Mesenteric fat pad (tissue), 1 donor: ENCODE measurements at places on chromosomes 11 and 22. TPM values are rescaled to one million over a fixed set of nuclear protein-coding genes. Genes with fewer than 3 reads are reported as not detected.

Gene PIWIL4
- 1.5 TPM for total RNA-seq

Gene RBFOX2
- total RNA-seq: 50.1 TPM

Gene IRAG1
- 24.8 TPM for total RNA-seq

Gene CNTF
- 2.2 TPM for total RNA-seq

Gene SYT9
- not detected for total RNA-seq

Gene NECTIN1
- 11.2 TPM for total RNA-seq

Gene OR56A1
- 0.03 TPM for total RNA-seq

Gene GRAP2
- 1.3 TPM for total RNA-seq

- no peak for DNase-seq
Observed at GRCh38 chr22:36577019-36577418, 48.1 kb upstream of the EIF3D start.

GRCh38 chr22:30628491-30628890 is 7.1 kb upstream of the SLC35E4 start:
- no peak for DNase-seq

DNA sequence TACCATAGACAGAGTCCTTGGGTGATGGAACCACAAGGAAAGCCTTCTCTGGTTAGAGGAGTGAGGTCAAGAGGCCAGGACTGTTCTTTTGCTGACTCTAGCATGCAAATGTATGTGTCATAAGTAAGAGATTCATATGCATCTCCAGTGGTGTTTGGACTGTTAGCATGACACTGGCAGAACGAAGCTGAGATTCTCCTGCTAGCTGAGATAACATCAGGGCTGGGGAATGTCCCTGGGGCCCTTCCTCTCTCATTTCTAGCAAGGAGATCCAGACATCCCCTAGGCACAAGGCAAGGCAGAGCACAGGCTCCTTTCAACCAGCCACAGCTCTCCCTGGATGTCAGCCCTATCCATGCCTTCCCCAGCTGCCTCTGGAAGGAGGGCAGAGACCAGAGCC is 711.3 kb downstream of the OPCML start:
- DNase-seq: no peak

GRCh38 chr11:20013346-20014066 is 146.8 kb downstream of the DBX1 start:
- DNase-seq: no peak

DNA sequence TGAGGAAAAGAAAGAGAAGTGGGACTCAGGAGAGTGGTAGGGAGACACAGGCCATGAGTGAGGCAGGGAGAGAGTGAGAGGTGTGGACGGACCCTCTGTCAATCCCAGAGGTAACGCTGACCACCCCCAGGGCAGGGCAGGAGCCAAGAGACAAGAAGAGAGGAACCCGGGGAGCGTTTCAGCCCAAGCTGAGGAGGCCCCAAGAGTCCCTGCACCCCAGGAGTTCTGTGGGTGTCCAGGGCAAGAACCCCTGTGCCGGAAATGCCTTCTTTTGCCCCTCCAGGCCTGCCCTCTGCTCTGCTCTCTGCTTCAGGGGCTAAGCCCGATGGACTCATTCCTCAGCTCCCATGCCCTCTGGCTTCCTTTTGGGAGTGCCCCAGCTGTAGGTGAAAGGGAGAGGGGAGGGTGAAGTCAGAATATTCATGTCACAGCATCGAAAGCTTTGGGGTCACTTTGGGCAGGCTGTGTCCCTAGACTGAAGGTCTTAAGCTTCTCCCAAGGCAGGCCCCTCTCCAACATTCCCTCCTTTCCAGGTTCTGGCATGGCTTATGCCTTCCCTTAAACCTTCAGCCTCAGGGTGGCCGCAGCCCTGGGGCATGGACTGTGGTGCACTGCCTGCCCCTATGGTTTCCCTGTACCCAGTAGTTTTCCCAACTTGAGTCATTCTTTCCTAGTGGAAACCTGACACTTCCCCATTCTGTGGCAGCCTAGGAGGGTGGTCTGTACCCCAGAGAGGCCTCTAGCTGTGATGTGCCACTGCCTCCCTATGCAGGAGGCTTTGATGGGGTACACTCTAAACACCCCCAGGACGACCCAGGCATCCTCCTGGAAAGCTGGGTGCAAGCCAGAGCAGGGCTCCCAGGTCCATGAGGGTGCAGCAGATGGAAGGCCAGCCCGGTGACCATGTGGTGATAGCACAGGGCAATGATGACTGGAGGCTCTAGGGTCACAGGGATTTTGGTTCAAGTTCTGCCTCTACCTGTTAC is 27.1 kb downstream of the MYEOV start:
- peak; percentile 45 for DNase-seq

DNA sequence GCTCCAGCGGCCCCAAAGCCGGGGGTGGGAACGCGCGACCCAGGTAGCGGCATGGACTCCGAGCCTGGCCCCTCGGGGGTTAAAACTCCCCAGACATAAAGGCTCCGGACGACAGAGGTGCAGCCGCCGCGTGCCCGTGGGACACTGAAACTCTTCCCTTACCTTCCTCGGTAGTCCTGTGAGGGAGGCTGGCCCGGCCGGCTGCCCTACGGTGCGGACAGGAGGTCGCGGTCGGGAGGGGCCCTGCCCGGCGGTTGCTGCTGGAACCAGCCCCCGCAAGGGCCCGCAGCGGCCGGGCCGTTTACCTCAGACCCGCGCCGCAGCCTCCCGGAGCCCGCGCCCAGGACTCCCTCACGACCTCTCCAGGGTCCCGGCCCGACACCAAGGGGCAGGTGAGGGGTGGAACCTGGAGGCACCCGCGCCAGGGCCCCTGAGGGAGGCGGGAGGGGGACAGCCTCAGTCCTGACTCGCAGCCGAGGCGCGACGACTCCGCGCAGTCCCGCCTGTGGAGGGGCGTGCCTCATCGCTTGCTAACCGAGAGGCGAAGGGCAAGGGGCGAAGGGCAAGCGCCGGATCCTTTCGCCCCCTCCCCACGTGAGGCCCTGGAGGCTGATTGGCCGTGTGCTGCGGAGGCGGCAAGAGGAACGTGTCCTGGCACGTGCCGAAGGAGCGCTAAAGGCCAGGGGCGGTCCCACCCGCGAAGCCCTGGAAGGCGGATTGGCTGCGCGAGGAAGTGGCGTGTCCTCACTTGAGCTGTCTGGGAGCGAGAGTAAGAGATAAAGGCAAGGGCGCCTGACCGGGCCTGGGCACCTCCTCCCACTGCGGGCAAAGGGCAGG is at the start of gene UPB1:
Gene UPB1, plus strand, starts transcription at position 805 of the 837 bp plus-strand sequence. CDS start 72 bp downstream, outside the sequence.
- no peak for DNase-seq

DNA sequence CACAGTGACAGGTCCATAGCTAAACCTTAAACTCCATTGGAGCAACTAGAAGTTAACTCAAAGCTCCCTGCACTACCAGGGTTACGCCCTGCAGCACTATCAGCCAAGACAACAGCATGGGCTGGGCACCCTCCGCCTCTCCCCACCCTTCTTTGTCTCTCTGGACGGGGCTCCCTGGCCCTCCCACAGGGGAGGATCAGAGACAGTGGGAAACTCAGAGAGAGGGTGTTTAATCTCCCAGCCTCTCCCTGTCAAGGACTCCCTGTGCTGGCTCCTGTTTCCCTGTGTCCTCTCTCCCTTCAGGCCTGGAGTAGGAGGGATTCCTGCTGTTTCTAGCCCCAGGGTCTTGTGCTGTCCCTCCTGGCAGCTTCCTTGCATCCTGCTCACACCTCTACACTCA is 56.9 kb upstream of the CSNK2A3 start:
- no peak for DNase-seq

DNA sequence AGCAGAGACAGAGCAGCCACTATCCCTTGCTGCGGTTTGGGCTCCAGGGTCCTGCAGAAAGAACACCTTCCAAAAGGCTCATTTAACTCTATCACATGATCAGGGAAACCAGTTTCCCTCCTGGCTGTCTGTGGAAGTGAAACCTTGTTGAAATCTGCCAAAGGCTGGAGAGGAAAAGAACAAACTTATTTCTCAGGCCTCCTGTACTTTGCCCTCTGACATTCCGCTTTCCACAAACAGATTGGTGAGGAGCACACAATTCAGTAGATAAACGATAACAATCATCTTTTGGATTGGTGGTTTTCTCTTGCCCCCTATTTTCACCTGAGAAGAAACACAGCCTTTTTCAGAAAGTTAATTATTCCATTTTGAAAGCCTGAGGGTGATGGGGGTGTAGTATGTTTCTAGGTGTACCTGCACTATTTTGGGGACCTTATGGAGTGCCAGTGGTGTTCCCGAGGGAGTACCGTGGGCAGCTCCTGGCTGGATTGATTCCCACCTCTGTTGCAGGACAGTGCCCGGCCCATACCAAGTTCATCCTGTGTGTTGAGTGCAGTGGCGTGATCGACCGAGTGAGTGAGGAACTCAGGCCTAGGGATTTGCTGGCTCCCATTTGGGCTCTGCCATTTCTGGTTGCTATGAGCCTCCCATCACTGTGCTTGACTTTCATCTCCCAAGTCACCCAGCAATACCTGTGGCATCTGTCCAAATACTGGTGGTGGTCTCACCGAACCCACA is 102.0 kb downstream of the TBC1D22A start:
- no peak for DNase-seq

- no peak for DNase-seq
Observed at GRCh38 chr22:31044262-31044861, 36.8 kb upstream of the SMTN start.

DNA sequence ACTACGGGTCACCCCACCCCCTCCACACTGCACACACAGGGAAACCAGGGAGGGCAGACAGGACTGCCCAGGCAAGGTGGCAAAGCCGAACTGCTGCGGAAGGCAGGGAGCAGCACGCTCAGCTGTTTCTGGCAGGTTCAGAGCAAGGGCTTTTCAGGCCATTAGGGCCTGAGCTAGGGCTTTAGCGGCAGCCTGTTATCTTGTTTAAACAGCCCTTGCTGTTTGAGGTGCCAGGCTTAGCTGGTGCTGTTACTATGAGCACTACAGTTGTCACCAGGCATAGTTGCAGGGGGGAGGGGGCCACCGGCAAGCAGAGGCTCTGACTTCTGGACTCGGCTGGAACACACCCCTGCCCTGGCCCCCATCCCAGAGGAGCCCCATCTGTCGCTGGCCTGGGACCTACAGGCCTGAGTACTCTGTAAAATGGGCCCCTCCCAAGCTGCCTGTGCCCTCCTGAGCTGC is 34.9 kb downstream of the RSPH14 start:
- no peak for DNase-seq

GRCh38 chr22:25388866-25389540 is 169.6 kb downstream of the CRYBB2 start:
- DNase-seq: no peak

- DNase-seq: peak; percentile 86
Observed at GRCh38 chr11:71500601-71501021, 26.5 kb upstream of the KRTAP5-7 start.

DNA sequence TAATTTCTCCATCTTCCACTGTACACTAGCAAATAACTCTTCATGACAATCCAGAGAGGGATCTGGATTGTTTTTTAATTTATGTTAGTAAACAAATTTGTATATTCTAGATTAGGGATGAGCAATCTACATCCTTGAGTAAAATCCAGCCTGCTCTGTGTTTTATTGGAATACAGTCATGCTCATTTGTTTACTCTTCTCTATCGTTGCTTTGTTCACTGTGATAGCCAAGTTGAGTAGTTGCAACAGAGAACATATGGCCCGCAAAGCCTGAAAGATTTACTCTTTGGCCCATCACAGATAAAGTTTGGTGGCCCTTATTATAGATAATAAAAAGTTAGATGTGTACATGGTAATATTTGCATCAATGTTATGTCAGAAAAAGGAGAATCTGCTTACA is 6.2 kb upstream of the BLID start:
- no peak for DNase-seq

- no peak for DNase-seq
Observed at GRCh38 chr11:47415091-47415854, 6.9 kb downstream of the SLC39A13 start.

- DNase-seq: no peak
Observed at GRCh38 chr11:66933531-66933930, 24.7 kb downstream of the PC start.

- no peak for DNase-seq
Observed at GRCh38 chr11:78737891-78738290, 163.2 kb upstream of the NARS2 start.

GRCh38 chr11:84224042-84224441 is 937.9 kb upstream of the CCDC90B start:
- no peak for DNase-seq

- DNase-seq: no peak
Observed at GRCh38 chr11:115678942-115679341, 174.7 kb upstream of the CADM1 start.

GRCh38 chr11:44623341-44623730 is 57.9 kb downstream of the CD82 start:
- peak; percentile 68 for DNase-seq

GRCh38 chr11:117532568-117532967 is 204.9 kb downstream of the CEP164 start:
- no peak for DNase-seq

DNA sequence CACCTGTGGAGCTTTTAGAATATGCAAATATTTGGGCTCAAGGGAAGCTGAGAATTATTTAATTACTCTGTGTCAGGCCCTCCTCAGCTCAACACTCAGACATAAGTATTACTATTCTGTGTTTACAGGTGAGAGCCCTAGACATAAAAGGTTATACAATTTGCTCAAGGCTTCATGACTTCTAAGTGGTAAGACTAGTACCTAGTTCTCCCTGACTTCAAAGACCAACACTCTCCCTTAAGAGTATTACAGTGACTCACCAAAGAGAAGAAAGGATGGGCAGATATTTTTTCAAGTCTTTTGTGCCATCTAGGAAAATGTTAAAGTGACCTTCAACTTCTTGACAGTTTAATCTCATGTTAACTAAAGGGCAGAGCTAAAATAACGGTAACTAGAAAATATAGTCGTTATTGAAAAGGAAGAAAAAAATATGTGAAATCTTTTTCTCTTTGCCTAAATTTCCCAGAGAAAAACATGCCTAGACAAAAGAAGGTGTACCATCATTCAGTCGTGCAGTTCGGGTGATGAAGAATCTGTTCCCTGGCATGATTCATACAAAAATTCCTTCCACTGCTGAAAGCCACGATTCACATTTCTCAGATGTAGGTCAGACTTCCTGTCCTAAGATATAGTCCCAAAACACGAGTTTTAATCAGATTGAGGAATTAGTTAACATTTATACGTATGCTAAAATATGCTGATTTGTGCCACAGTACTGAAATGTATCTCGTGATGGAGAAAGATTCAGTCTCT is 849.1 kb upstream of the API5 start:
- DNase-seq: no peak

DNA sequence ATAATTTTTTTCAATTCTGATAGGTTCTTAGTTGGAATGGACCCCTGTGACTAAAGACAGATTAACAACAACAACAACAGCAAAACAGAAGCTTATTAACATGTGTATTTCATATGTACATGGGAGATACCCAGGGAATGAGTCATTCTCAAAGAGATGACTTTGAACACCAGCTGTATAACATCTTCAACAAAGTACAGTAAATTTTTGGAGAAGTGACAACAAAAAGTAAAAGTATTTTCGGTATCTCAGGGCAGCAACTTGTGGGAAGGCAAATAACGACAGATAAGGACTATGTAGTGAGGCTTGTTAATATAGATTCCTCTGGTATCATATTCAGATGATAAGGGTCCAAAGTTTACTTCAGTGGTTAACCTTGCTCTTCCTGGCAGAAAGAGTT is 573.4 kb upstream of the RAG2 start:
- no peak for DNase-seq

GRCh38 chr22:29112121-29112520 is 39.3 kb downstream of the KREMEN1 start:
- no peak for DNase-seq
